Thyroid gland (tissue), 4 donors: ENCODE measurements at places on chromosomes 2 and 18. TPM values are rescaled to one million over a fixed set of nuclear protein-coding genes. Genes with fewer than 3 reads are reported as not detected.

FAM228A gene
- 1.6 TPM for total RNA-seq

ACTG2 gene
- 24.4 TPM for total RNA-seq

GRCh38 chr2:197152451-197153228, 157.9 kb downstream of the ANKRD44 start:
- no peak overlapping the region for H3K4me3 ChIP-seq
- DNase-seq: no peak
- H3K36me3 ChIP-seq: no peaks in the 10 kb centered on the region
- H3K27ac ChIP-seq: no peak overlapping the region
- H3K4me1 ChIP-seq: no peaks in the 10 kb centered on the region

GRCh38 chr2:222360997-222361396, 62.2 kb upstream of the PAX3 start:
- H3K36me3 ChIP-seq: no peaks in the 10 kb centered on the region
- H3K27ac ChIP-seq: no peak overlapping the region
- DNase-seq: no peak
- H3K4me3 ChIP-seq: no peak overlapping the region
- H3K4me1 ChIP-seq: peaks cover 5% of the 10 kb centered on the region

LRRC30 gene
- total RNA-seq: not detected

IL1RN gene
- not detected for total RNA-seq

RGPD4 gene
- total RNA-seq: not detected

TRAPPC8 gene
- 45.9 TPM for total RNA-seq

GRCh38 chr2:207087046-207087902, 78.5 kb downstream of the KLF7 start:
- DNase-seq: no peak
- H3K27me3 ChIP-seq: no peaks in the 10 kb centered on the region
- H3K27ac ChIP-seq: no peak overlapping the region
- no peak overlapping the region for H3K4me3 ChIP-seq

GRCh38 chr18:77177009-77177408, 44.4 kb upstream of the MBP start:
- peaks cover 15% of the 10 kb centered on the region for H3K4me1 ChIP-seq
- no peaks in the 10 kb centered on the region for H3K27me3 ChIP-seq
- H3K27ac ChIP-seq: no peak overlapping the region
- H3K36me3 ChIP-seq: no peaks in the 10 kb centered on the region

GRCh38 chr2:127050803-127051115, 56.2 kb downstream of the BIN1 start:
- no peaks in the 10 kb centered on the region for H3K27me3 ChIP-seq
- DNase-seq: no peak
- H3K27ac ChIP-seq: no peak overlapping the region
- H3K4me1 ChIP-seq: peaks cover 5% of the 10 kb centered on the region

DNA sequence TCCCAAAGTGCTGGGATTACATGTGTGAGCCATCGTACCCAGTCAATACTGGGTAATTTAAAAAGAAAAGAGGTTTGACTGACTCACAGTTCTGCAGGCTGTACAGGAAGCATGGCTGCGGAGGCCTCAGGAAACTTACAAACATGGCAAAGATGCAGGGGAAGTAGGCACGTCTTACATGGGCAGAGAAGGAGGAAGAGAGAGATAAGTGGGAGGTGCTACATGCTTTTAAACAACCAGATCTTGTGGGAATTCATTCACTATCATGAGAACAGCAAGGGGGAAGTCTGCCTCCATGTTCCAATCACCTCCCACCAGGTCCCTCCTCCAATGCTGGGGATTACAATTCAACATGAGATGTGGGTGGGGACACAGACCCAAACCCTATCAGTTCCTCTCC, 192.5 kb downstream of the ATAD2B start:
- no peaks in the 10 kb centered on the region for H3K36me3 ChIP-seq
- H3K27ac ChIP-seq: no peak overlapping the region
- no peaks in the 10 kb centered on the region for H3K27me3 ChIP-seq
- no peak for DNase-seq

DNA sequence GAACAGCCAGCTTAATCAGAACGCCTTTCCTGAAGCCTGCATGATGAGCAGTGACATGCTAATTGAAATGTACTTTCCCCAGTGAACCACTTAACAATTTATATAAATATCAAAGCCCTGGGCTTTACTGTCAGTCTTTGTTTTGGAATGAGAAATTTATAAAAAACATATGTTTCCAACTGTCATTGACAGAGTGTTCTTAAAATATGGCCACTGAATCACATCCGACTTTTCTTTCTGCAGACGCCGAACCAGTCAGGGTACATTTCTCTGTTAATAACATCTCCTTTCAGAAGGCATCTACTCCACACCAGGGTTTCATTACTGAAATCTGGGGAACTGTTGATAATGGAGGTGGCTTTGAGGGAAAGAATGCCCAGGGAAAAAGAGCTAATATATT, 343.7 kb downstream of the INSIG2 start:
- no peaks in the 10 kb centered on the region for H3K36me3 ChIP-seq
- no peak overlapping the region for H3K27ac ChIP-seq
- DNase-seq: no peak
- H3K4me1 ChIP-seq: no peaks in the 10 kb centered on the region

DNA sequence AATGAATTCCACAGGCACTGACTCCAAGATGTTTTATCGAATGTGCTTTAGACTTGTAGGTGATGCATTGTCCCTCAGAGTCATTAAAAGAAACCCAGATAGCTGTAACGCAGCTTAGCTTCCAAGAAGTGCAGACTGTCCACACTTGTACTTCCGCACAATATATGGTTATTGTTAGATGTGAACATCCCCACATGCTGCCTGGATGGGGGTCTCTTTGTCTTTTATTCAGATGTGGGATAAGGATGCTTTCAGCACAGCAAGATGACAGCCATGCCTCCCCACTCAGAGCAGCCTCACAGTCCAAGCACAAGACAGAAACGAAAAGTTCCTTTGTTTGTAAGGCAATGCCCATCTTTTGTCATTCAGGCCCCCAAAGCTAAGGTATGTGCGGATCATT, 416.6 kb downstream of the HRH4 start:
- H3K27ac ChIP-seq: no peak overlapping the region
- no peaks in the 10 kb centered on the region for H3K36me3 ChIP-seq
- H3K27me3 ChIP-seq: no peaks in the 10 kb centered on the region
- H3K4me3 ChIP-seq: no peak overlapping the region
- DNase-seq: no peak

GRCh38 chr2:9652898-9653479, 22.2 kb upstream of the YWHAQ start:
- H3K36me3 ChIP-seq: no peaks in the 10 kb centered on the region
- H3K4me3 ChIP-seq: no peak overlapping the region
- no peak overlapping the region for H3K27ac ChIP-seq
- no peaks in the 10 kb centered on the region for H3K27me3 ChIP-seq
- no peak for DNase-seq

DNA sequence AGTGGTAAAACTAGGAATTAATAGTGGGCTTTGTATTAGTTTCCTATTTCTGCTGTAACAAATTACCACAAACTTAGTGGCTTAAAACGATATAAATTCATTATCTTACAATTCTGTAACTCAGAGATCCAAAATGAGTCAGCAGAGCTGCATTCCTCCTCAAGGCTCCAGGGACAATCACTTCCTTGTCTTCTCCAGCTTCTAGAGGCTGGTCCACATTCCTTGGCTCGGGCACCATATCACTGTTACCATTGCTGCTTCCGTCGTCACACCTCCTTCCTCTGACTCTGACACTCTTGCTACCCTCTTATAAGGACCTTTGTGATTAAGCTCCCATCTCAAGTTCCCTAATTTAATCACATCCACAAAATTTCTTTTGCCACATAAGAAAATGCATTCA, 567.8 kb upstream of the KLHL29 start:
- H3K4me1 ChIP-seq: no peaks in the 10 kb centered on the region
- DNase-seq: no peak
- no peaks in the 10 kb centered on the region for H3K27me3 ChIP-seq
- no peak overlapping the region for H3K4me3 ChIP-seq

GRCh38 chr18:56431551-56431950, 206.8 kb downstream of the TXNL1 start:
- H3K27me3 ChIP-seq: no peaks in the 10 kb centered on the region
- no peaks in the 10 kb centered on the region for H3K36me3 ChIP-seq
- no peak overlapping the region for H3K27ac ChIP-seq
- no peaks in the 10 kb centered on the region for H3K4me1 ChIP-seq

GRCh38 chr2:181158427-181158826, 178.0 kb downstream of the UBE2E3 start:
- H3K27me3 ChIP-seq: no peaks in the 10 kb centered on the region
- no peak overlapping the region for H3K27ac ChIP-seq
- H3K36me3 ChIP-seq: no peaks in the 10 kb centered on the region
- no peak overlapping the region for H3K4me3 ChIP-seq
- no peak for DNase-seq
- H3K4me1 ChIP-seq: no peaks in the 10 kb centered on the region

DNA sequence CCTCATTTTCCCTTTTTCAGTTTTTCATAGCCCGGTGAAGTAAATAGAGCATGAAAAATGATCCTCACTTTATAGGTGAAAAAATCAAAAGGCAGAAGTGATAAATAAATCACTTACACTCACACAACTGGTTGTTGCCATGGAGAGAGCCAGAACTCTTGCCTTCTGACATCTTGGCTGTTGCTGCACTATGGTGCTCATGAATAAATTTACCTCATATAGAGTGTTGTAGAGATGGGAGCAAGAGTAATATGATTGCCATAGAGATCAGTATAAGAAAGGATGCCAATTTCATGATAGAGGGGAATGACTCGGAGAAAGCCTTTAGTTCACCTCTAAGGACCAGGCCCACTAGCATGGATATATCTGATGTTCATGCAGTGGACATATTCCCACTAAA, 82.5 kb upstream of the TMEM178A start:
- H3K27ac ChIP-seq: no peak overlapping the region
- peaks cover 4% of the 10 kb centered on the region for H3K4me1 ChIP-seq
- DNase-seq: no peak

GRCh38 chr18:5295981-5296705, 617 bp upstream of the ZBTB14 start:
- H3K4me1 ChIP-seq: no peaks in the 10 kb centered on the region
- peak overlapping the region; percentile 98 for H3K27ac ChIP-seq
- peak overlapping the region; percentile 38 for H3K4me3 ChIP-seq
- no peaks in the 10 kb centered on the region for H3K27me3 ChIP-seq
- H3K36me3 ChIP-seq: peaks cover 5% of the 10 kb centered on the region

POMC gene
- 11.8 TPM for total RNA-seq

ZC3H15 gene
- 71.0 TPM for total RNA-seq

DNA sequence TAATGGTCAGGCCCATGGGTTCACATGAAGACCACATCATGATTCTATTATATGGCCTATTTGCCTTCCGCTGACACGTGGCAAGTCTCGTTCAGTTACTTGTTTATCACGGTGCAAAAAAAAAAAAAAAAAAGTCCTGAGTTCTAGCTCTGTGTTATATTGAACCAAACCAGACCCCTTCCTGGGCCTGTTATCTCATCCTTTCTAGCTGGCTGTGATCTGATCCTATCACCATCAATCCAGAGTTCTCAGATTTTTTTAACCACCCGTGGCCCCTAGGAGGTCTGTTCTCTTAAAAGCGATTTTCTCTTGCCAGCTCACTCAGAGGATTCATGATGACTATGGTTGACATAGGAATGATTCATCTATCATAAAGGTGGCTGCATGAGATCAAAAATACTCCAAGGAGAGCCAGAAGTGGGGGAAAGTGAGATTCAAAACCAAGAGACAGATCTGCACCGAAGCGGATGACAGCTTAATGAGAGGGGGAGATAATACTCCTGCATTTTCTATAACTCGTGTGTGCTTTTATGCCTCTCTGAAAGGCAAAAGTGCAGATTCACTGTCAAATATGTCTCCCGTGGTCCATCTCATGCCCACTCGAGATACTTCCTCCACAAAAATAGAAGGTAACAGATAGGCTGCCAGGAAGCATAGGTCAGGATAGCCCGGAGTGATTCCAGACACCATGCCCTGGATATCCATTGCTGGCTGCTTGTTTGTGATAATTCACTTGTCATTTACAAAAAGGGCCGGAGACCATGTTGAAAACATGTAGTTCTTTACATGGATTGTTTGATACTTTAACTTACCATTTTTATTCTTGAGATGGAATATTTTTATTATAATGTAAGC, 505.7 kb upstream of the KLHL29 start:
- DNase-seq: no peak
- no peaks in the 10 kb centered on the region for H3K4me1 ChIP-seq
- no peak overlapping the region for H3K27ac ChIP-seq
- H3K36me3 ChIP-seq: no peaks in the 10 kb centered on the region
- H3K27me3 ChIP-seq: no peaks in the 10 kb centered on the region
- no peak overlapping the region for H3K4me3 ChIP-seq

- no peak for DNase-seq
- no peaks in the 10 kb centered on the region for H3K36me3 ChIP-seq
- H3K4me1 ChIP-seq: no peaks in the 10 kb centered on the region
- no peak overlapping the region for H3K4me3 ChIP-seq
These were observed 126.7 kb upstream of the ARL4C start for GRCh38 chr2:234623521-234623991.

MAPK4 gene
- total RNA-seq: 10.9 TPM

- H3K36me3 ChIP-seq: no peaks in the 10 kb centered on the region
- no peak overlapping the region for H3K4me3 ChIP-seq
- no peak for DNase-seq
- H3K27ac ChIP-seq: no peak overlapping the region
- H3K4me1 ChIP-seq: no peaks in the 10 kb centered on the region
- no peaks in the 10 kb centered on the region for H3K27me3 ChIP-seq
These were observed 252.6 kb downstream of the TTC32 start for GRCh38 chr2:19649142-19649541.

GRCh38 chr18:56884511-56884910, 233.4 kb downstream of the WDR7 start:
- no peaks in the 10 kb centered on the region for H3K27me3 ChIP-seq
- H3K36me3 ChIP-seq: no peaks in the 10 kb centered on the region
- no peak for DNase-seq
- H3K4me3 ChIP-seq: no peak overlapping the region

SERPINB7 gene
- total RNA-seq: not detected

DNA sequence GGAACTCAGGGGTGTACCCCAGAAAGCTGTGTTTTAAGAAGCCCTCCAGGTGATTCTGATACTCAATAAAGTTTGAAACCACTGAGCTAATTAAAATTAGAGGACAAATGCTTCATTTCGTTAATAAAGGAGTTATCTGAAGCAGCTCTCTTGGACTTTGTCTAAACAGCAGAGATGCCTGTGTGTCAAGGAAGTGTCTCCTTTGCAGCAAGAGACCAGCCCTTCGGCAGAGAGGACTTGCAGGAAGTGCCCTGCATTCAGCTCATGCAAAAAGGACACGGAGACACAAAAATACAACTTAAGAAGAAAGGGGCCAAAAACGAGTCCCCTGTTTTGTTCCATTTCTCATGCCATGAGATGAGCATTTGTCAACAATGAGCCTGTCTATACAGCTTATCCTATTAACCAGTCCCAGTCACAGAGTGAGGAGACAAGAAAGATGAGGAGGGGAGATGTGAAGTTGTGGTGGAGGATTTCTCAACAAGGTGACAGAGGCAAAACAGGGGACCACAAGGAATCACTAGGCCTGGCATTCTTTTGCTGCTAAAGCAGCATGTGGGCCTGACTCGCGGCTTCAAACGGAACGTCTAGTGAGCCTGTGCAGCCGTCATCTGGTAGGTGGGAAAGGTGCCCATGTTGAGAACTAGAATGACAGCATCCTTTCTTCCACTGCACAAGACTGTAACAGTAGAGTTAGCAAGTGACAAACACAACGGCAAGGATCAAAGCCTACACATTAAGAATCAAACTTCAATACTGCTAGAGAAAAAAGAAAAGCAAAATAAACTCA, 152.3 kb downstream of the ANTXR1 start:
- H3K4me1 ChIP-seq: peaks cover 100% of the 10 kb centered on the region
- H3K36me3 ChIP-seq: no peaks in the 10 kb centered on the region
- H3K4me3 ChIP-seq: no peak overlapping the region
- H3K27me3 ChIP-seq: no peaks in the 10 kb centered on the region

GRCh38 chr2:16114070-16114469, 173.7 kb downstream of the MYCN start:
- H3K27me3 ChIP-seq: no peaks in the 10 kb centered on the region
- no peak overlapping the region for H3K27ac ChIP-seq
- no peak overlapping the region for H3K4me3 ChIP-seq
- no peak for DNase-seq
- H3K36me3 ChIP-seq: no peaks in the 10 kb centered on the region
